ENCODE measurements at places on chromosomes 1 and 21.
A peak's percentile ranks its signal among the peaks of the same experiment; 100 is the strongest.

DNA sequence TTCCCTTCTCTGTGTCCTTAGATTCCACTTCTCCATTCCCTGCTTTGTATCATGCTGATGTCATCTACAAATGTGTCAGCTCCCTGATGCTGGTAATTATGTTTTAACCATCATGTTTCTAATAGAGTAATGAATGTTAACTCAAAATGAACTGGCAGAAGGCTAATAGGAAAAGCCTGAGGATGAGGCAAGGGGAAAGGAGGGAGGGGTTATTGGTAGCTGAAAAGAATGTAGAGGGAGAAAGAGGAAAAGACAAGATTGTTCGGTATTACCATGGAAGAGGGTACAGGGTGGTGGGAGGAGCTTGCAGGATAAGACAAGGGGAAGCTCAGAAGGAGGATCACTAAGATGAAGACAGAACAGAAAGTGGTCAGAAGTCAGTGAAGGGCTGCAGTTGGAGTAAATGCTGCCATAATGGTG, 150.9 kb downstream of the ZC3H11B start:
- DNase-seq, result no peak

- peak; percentile 76 for DNase-seq
Observed at GRCh38 chr1:26336477-26337205, 17.3 kb downstream of the CRYBG2 start.

DNA sequence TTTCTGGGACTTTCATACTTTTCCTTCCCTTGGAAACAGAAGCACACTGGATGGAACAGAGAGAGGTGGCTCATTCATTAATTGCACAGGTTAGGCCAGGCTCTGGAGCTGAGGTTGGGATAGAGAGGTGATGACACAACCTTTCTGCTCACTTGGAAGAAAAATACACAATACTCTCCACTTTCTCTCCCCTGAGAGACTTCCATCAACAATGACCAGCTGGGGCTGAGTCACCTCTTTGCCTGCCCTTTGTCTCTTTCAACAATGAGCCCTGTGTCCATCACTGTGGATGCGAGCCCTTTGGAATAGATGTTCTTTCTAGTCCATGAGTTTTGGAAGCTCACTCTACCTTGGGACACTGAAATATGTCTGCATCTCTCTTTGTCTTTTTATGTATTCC, 43.1 kb downstream of the ATP2B4 start:
- no peak for DNase-seq

DNA sequence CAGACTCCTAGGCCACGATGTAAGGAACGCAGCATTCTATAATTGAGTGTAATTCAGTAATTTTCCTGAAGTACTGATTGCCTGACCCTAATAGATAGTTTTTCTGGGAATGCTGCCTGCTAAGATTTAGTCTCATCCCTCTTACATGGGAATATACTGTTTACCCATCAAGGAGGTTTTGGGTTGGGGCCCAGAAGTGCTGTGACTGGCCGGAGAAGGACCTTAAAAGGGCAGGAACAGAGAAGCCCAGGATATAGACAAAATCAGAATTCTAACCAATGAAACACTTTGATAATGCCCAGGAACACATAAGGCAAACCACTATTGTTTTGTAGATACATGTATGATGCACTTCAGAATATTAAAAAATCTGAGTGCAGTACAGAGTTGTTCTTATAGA, 111.6 kb downstream of the RGS2 start:
- no peak for DNase-seq

DNA sequence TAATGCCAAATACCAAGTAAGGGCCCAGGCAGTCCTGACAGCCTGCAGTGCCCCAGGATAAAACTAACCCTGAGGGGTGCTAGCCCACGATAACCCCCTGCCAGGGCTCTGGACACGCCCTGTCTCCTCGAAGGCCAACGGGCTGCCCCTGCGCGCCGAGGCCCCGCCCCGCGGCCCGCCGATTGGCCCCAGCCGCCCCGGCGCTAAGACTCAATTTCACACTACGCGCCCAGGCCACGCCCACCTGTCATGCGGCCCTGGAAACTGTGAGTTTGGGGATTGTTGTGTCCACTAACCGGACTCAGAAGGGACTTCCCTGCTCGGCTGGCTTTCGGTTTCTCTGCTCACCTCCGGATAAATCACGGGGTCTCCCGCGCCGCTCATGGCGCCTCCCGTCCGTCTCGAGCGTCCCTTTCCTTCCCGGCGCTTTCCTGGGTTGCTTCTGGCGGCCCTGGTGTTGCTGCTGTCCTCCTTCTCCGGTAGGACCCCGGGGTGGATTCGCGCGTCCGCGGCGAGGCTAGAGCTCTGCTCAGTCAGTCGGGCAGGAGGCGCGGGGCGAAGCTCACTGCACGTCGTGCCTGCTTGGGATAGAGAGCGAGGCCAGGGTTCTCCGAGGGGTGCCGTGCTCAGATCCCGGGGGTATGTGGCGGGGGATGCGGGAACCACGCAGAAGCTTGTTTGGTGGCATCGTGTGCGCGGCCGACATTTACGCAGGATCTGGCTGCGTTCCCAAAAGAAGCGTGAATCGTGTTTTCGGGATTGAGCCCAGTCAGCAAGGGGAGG, at the start of gene CR1L:
Gene CR1L, plus strand, starts transcription at position 282 of the 783 bp plus-strand sequence. Its CDS starts 101 bp downstream, at position 383.
- peak; percentile 47 for DNase-seq

DNA sequence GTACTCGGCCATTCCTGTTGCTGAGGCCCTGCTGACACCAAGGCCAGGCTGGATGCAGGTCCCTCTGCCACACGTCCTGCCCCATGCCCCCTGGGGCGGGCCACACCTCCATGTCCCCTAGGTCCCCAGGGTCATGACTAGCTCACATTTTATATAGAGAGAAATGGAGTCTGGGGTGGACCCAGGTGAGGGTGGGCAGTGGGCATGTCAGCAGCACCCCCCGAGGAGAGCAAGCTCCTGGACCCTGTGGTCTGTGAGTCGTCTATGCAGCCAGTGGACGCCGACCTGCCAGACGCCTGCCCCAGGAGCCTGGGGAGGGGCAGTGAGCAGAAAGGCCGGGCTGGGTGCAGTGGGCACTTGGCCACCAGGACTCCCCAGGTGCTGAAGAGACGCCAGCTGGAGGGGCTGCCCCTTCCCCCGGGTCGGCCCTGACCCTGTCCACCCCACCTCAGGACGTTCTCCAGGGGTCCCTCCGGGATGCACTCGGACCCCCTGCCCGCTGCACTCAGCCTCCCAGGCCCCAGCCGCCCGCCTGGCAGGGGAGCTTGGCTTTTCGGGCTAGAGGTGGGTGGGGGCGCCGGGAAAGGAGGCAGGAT, 15.9 kb downstream of the SAMD11 start:
- DNase-seq, result no peak

DNA sequence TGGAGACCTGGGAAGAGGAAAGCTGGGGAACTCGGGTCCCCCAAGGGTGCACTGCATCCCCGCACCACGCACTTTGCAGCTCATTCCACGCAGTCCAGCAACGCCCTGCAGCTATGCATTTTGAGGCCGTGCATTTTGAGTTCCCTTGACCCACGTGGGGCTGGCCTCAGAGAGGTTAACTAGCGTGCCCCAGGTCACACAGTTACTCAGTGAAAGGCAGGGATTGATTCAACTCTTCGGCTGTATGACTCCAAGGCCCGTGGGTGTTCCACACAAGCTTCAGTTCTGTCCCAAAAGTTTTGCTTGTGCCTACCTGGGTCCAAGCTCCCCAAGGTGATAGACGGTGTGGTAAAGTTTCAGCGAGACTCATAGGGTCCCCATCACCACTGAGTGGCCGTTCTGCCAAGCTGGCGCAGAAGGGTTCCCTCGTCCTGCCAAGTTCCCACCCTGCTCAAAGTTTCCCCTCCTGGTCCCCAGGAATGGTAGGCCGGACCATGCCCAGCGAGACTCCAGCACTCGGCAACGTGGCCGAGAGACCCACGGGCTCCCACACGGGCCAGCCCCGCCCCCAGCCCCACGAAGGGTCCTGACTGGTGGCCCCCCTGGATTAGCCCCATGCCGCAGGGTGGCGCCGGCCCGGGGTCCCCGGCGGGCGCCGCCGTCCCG, 611 bp downstream of the HSPG2 start:
- no peak for DNase-seq

DNA sequence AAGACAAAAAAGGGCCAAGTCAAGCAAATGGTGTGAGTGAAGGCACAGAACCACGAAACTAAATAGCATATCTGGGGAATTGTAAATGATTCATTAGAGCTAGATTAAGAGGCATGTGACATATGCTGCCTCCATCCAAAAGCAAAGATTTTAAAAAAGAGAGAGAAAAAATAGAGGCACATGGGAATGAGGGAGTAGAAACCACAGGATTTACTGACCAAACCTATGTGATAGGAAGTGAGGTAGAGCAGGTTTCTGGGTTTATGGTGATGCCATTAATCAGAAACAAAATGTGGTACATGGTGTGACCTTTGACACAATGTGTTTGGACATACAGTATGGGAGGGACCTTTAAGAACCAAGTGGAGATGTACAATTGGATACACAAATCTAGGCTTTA, 13.6 kb downstream of the C1orf52 start:
- no peak for DNase-seq

DNA sequence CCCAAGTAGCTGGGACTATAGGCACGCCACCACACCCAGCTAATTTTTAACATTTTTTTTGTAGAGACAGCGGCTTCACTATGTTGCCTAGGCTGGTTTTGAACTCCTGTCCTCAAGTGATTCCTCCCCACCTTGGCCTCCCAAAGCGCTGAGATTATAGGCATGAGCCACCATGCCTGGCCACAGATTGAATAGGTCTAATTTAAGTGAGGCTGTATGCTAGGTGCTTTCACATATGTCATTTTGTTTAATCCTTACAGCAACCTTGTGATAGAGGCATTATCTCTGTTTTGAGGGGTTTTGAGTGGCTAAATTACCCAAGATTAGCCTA, 7.2 kb downstream of the INTS3 start:
- no peak for DNase-seq

DNA sequence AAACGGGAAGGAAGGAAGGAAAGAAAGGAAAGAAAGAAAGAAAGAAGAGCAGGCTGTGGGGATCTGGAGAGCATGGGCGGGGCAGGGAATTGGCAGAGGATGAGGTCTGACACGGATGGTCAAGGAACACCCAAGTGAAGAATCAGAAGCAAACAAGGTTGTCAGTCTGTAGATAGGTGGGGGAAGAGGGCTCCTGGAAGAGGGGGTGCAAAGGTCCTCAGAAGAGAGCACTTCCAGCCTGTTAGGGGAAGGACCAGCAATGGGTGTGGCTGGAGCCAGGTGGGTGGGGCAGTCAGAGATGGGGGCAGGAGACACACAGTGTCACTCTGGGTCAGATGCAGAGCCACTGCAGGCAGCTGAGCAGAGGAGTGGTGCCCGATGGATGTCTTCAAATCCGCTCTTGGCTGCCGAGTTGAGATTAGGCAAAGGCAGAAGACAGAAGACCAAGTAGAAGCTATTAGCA, 11.0 kb upstream of the PLA2G2C start:
- no peak for DNase-seq

- DNase-seq, result no peak
Observed at GRCh38 chr1:193939585-193939984, 753.2 kb upstream of the B3GALT2 start.

DNA sequence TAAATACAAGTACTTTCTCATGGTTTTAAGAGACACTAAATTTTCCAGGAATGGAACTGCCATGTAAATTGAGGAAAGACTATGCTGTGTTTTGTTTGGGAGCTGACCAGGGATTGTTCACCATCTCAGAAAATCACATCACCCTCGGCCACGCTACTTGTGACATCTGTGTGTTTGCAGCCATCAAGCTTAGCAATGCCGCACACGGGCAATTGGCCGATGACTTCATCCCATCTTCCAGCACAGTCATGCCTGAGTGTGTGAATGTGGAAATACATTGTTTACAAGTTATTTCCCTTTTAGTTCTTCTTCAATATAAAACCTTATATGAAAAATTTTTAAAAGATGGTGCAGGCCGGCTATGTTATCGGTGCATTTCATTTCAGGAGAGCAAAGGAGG, 121.6 kb downstream of the GLIS1 start:
- no peak for DNase-seq
